ENCODE measurements at places on chromosomes 2 and 18. TPM values are rescaled to one million over a fixed set of nuclear protein-coding genes. Genes with fewer than 3 reads are reported as not detected.
A peak's percentile ranks its signal among the peaks of the same experiment; 100 is the strongest.

GRCh38 chr2:199968126-199968525 lies 12.7 kb downstream of the MAIP1 start:
- H3K4me3 ChIP-seq: no peak overlapping the region
- H3K4me1 ChIP-seq: no peaks in the 10 kb centered on the region
- H3K27ac ChIP-seq: no peak overlapping the region
- no peaks in the 10 kb centered on the region for H3K27me3 ChIP-seq
- peaks cover 4% of the 10 kb centered on the region for H3K36me3 ChIP-seq

The IL36RN gene
- not detected for total RNA-seq

DNA sequence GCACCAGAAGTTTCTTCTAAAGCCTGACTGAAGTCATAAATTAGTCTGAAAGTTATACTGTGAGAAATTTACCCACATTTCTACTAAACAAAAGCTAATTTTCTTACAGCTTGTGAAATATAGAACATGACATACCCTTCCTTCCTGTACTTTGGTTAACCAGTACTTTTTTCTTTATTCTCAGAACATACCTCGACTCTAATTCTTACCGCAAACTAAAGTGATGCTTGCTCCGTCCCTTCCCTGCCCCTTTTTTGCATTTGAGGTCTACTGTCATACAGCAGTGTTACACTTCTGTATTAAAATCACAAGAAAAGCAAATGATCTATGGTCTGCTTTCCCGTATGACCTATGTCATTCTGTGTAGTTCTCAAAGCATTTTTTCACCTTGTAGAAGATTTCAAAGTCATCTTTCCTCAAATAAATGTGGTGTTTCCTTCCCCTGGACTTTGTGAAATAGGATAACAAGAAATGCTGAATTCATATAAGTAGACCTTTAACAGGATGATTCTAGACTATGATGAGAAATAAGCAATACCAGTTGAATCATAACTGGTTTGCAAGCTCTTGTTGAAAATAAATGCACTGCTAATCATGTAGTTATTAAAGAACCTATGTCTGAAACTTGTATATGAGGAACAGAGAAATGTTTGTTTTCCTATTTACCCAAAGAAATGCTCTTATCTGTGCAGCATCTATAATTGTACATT lies 30.4 kb downstream of the CYTIP start:
- peaks cover 3% of the 10 kb centered on the region for H3K27me3 ChIP-seq
- DNase-seq: peak; percentile 53

The CRYGC gene
- total RNA-seq: not detected

The CYTIP gene
- total RNA-seq: 304 TPM

DNA sequence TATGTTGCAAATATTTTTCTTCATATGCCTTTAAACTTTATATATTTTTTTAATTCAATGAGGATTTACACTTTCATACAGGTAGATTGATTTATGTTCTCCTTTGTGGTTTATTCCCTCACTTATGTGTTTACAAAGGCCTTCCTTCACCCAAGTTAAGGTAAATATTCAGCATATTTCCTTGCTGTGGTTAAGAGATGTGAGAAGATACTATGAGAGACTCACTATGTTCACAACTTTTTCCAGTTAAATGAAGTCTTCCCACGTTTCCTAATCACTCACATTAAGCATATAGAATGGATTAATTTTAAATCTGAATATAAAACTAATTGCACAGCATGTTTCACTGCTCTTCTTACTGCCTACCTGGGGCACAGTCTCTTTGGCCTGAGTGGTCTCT lies 597 bp downstream of the PECR start:
- no peak for DNase-seq
- peak overlapping the region; percentile 97 for H3K4me3 ChIP-seq
- no peaks in the 10 kb centered on the region for H3K27me3 ChIP-seq
- no peaks in the 10 kb centered on the region for H3K36me3 ChIP-seq
- peak overlapping the region; percentile 80 for H3K27ac ChIP-seq

The GKN2 gene
- total RNA-seq: not detected

The UGT1A8 gene
- total RNA-seq: not detected

The RPRM gene
- total RNA-seq: 0.14 TPM

DNA sequence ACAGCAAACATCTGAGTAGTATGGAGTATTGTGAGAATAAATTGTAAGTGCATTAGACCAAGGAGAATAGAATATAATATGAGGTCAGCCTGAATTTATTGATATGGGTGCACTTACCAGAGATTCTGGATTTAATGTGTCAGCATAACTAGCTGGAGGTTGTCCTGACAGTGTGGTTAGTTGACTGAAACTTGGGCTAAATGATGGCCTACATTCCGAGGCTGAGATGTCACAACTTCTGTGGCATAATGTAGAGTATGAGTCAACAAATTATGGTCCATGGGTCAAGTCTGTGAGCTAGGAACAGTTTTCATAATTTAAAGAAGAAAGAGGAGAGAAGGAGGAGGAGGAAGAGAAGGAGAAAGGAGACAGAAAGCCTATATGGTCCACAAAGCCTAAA lies 127.6 kb downstream of the QPCT start:
- no peak overlapping the region for H3K4me3 ChIP-seq
- H3K27me3 ChIP-seq: no peaks in the 10 kb centered on the region
- no peaks in the 10 kb centered on the region for H3K36me3 ChIP-seq
- H3K27ac ChIP-seq: no peak overlapping the region
- DNase-seq: no peak

The CNTNAP5 gene
- not detected for total RNA-seq

DNA sequence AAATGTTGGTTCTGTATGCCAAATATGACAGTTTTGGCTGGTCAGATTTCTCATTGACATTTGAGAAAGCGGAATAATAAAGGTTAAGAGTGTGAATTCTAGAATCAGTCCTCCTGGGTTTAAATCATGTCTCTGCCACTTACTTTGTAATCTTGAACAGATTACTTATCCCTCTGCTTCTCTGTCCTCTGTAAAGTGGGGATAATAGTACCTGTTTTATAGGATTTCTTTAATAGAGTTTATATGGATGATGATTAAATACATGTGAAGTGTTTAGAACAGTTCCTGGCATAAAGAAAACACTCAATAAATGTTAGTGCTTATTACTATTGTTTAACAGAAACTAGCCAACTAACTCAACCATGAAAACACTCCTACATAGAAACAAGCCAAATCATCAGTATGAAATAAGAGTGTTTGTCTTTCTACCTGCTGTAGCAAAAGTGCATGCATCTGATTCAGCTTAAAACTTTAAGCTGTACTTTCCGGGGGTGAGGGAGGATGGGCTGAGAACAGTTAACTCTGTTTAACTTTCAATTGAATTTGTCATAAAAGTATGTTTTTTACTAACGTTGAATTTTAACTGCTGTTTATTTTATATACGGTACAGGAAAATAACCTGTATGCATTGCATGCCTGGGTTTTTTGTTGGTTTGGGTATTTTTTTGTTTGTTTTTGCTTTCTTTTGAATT lies 6.8 kb downstream of the HTR2B start:
- no peak overlapping the region for H3K4me3 ChIP-seq
- no peak overlapping the region for H3K27ac ChIP-seq
- H3K27me3 ChIP-seq: no peaks in the 10 kb centered on the region
- H3K36me3 ChIP-seq: peaks cover 10% of the 10 kb centered on the region

DNA sequence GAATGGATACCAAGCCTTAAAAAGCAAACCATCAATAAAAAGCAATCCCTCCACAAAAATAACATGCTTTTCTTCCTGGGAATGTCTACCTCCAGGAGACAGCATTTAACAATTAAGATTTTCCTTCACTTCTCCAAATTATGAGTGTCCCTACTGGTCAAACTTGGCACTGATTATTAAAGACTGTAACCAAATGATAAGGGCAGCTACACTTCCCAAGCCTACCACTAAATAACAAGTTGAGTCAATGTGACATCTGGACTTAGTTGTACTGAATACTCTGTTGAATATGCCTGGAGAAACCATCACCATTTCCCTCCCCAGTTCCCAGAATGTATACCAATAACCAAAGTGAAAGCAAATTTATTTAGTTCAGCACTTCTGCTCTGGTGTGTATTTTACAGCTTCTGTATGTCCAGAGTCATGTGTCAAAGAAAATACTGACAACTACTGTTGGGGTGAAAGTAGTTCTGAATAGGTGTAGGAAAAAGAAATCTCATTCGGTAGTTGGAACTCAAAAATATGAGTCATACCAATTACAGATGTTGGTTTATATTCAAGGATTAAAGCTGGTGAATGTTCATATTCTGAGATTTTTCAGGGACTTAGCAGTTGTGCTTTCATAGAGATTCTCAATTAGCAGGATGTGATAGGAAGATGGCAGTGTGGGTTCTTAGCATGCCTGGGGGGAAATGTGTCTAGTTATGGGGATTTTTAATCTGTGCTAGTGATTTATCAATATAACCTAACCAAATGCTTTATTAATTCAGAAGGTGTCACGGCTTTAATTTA lies 1291.6 kb upstream of the GYPC start:
- H3K4me3 ChIP-seq: no peak overlapping the region
- no peak for DNase-seq
- H3K4me1 ChIP-seq: no peaks in the 10 kb centered on the region
- no peak overlapping the region for H3K27ac ChIP-seq
- H3K36me3 ChIP-seq: no peaks in the 10 kb centered on the region

DNA sequence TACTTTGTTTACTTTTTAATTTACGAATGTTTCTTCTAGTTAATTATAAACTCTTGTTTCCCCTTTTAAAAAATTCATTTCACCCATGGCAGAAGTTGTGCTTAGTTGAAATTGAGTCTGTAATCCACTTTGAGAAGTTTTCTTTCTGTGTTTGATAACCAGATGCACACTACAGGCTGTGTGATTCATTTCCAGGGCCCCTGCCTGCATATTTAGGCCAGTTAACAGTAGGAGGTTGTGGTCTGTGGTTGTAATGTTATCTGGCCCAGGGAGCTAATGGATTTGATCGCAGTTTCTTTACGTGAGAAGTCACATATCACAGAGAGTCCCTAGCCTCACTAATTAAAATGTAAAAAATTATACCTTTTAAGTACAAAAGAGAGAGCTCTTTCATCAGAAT lies 3.3 kb downstream of the CDH7 start:
- H3K36me3 ChIP-seq: no peaks in the 10 kb centered on the region
- no peak overlapping the region for H3K27ac ChIP-seq
- no peaks in the 10 kb centered on the region for H3K4me1 ChIP-seq
- H3K4me3 ChIP-seq: no peak overlapping the region

- H3K4me3 ChIP-seq: no peak overlapping the region
- no peaks in the 10 kb centered on the region for H3K4me1 ChIP-seq
- no peak overlapping the region for H3K27ac ChIP-seq
- H3K27me3 ChIP-seq: peaks cover 9% of the 10 kb centered on the region
- DNase-seq: no peak
- H3K36me3 ChIP-seq: no peaks in the 10 kb centered on the region
Observed at GRCh38 chr2:232894251-232894650, 24.2 kb downstream of the SNORC start.

GRCh38 chr2:150735894-150736498 lies 248.5 kb upstream of the RND3 start:
- H3K27ac ChIP-seq: no peak overlapping the region
- H3K4me3 ChIP-seq: no peak overlapping the region
- no peaks in the 10 kb centered on the region for H3K36me3 ChIP-seq
- no peak for DNase-seq
- H3K4me1 ChIP-seq: no peaks in the 10 kb centered on the region

DNA sequence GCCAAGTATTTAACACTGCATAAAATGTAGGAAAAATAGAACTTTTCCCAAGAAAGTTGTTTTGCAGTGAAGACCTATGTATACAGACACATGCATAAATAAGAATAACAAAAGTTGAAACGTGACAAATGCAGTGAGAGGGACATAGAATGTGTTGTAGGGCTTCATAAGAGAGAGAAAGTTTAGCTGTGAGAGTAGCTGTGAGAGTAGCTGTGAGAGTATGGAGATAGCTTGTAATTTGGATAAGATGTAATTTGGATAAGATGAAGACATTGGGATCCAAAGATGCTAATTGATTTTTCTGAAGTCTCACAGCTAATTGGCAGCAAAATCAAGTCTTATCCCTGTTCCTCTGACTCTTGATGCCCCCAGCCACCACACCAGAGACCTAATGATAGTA lies 170.9 kb downstream of the LRP1B start:
- no peaks in the 10 kb centered on the region for H3K36me3 ChIP-seq
- no peaks in the 10 kb centered on the region for H3K4me1 ChIP-seq
- H3K27me3 ChIP-seq: no peaks in the 10 kb centered on the region

- H3K27ac ChIP-seq: no peak overlapping the region
- peak overlapping the region; percentile 53 for H3K4me3 ChIP-seq
- DNase-seq: peak; percentile 30
- H3K27me3 ChIP-seq: peaks cover 42% of the 10 kb centered on the region
- H3K4me1 ChIP-seq: peaks cover 2% of the 10 kb centered on the region
- no peaks in the 10 kb centered on the region for H3K36me3 ChIP-seq
Observed at GRCh38 chr18:34493099-34493544, 217.0 kb upstream of the DTNA start.

- DNase-seq: no peak
- no peak overlapping the region for H3K27ac ChIP-seq
- H3K4me3 ChIP-seq: no peak overlapping the region
- H3K4me1 ChIP-seq: peaks cover 2% of the 10 kb centered on the region
Observed at GRCh38 chr2:1707771-1708418, 36.4 kb downstream of the PXDN start.

DNA sequence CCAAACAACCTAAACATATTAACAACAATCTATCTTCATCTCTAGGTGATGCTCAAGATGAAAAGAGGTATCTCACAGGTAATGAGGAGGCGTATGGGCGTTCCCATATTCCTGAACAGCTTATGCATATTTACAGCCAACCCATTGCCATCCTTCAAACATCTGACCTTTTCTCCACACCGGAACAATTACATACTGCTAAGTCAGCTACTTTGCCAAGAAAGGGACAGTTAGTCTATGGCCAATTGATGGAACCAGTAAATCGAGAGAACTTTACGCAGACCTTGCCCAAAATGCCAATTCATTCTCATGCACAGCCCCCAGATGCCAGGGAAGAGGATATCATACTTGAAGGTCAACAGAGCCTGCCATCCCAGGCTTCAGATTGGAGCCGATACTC lies 68.0 kb downstream of the FAM171B start:
- H3K36me3 ChIP-seq: no peaks in the 10 kb centered on the region
- no peak overlapping the region for H3K4me3 ChIP-seq
- H3K27me3 ChIP-seq: peaks cover 15% of the 10 kb centered on the region
- DNase-seq: no peak
- no peak overlapping the region for H3K27ac ChIP-seq

The RND3 gene
- total RNA-seq: not detected

GRCh38 chr2:149652926-149653325 lies 65.4 kb upstream of the MMADHC start:
- no peaks in the 10 kb centered on the region for H3K4me1 ChIP-seq
- H3K27ac ChIP-seq: no peak overlapping the region
- no peak for DNase-seq
- no peak overlapping the region for H3K4me3 ChIP-seq
- peaks cover 9% of the 10 kb centered on the region for H3K27me3 ChIP-seq

DNA sequence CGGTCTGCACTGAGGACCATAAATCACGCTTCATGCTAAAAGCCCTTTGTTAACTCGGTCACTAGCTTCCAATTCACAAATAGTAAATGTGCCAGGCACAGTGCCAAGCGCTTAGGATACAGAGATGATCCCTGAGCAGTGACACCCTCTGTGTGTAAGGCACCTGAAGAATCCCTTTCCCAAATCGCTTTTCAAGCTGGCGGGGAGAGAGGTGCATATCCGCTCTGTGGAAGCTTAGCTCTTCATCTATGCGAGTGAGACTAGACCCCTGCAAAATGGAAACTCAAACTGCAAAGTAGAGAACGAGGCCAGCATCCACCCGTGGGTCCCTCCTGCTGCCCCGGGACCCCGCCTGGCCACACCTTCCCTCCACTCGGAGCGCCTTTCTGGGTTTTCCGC lies 2.4 kb downstream of the PIEZO2 start:
- no peak for DNase-seq
- no peaks in the 10 kb centered on the region for H3K36me3 ChIP-seq
- no peak overlapping the region for H3K27ac ChIP-seq
- peaks cover 52% of the 10 kb centered on the region for H3K27me3 ChIP-seq
- H3K4me1 ChIP-seq: peaks cover 4% of the 10 kb centered on the region
- no peak overlapping the region for H3K4me3 ChIP-seq

- peaks cover 46% of the 10 kb centered on the region for H3K36me3 ChIP-seq
- DNase-seq: no peak
- H3K27ac ChIP-seq: peak overlapping the region; percentile 26
- no peaks in the 10 kb centered on the region for H3K27me3 ChIP-seq
Observed at GRCh38 chr2:216149741-216150140, 40.6 kb downstream of the XRCC5 start.

Measured in activated naive CD8-positive, alpha-beta T cell treated with anti-CD3 and anti-CD28 coated beads for 36 hours (primary cell).